ENCODE measurements at places on chromosomes 4 and X.

- DNase-seq: no peak
Measured at GRCh38 chrX:360496-361150, 26.1 kb downstream of the PPP2R3B start.

- DNase-seq: no peak
Measured at GRCh38 chrX:150704030-150704613, 10.9 kb downstream of the MTMR1 start.

GRCh38 chr4:139603576-139604410, 47.8 kb upstream of the SETD7 start:
- no peak for DNase-seq

DNA sequence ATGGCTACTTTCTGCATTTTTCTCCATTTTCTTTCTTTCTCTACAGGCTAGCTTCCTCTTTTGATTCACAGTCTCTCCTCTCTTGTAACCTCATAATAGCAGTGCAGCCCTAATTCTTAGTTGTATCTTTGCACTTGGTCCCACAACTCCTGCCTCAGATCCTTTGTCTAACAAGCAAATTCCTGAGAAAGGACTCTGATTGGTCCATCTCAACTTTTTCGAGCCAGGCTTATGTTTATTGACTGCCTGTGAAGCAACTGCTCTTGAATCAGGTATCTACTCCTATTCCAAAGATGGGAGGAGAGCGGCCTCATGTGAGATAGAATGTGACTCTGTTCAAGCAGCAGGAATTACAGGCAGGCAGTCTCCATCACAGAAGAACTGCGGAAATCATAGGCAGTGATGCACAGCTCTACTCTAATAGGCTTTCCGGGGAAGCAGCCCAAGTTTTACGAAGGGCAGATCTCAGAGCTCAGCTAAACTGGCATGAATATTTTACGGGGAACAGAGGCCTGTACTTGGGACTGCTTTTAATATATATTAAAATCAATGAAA, 123.5 kb downstream of the GABRB1 start:
- no peak for DNase-seq

DNA sequence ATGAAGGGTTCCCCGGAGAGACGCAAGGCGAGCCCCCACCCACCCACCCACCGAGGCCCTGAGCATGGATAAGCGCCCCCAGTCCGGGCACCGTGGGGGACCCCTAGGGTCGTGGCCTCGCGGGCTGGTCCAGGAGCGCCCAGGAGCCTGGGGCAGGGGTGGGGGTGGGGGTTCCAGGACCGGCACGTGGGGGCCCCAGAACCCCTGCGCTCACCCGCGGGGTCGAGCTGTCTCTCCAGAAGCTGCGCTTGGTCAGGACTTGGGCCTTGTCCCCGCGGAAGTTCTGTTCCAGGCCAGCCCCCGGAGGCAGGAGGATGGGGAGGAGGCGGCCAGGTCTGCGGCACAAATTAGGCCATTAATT, 11.2 kb upstream of the SHOX start:
- DNase-seq: no peak
